ENCODE measurements at places on chromosomes 1 and 21.
A peak's percentile ranks its signal among the peaks of the same experiment; 100 is the strongest.

- DNase-seq: no peak
Observed at GRCh38 chr1:113536182-113536780, 146.0 kb downstream of the MAGI3 start.

- peak; percentile 99 for DNase-seq
Observed at GRCh38 chr1:155859234-155859829, at the start of gene SYT11. TSS of gene SYT11 (plus strand) at chr1:155859567. CDS start at chr1:155859762, 195 bp downstream.

DNA sequence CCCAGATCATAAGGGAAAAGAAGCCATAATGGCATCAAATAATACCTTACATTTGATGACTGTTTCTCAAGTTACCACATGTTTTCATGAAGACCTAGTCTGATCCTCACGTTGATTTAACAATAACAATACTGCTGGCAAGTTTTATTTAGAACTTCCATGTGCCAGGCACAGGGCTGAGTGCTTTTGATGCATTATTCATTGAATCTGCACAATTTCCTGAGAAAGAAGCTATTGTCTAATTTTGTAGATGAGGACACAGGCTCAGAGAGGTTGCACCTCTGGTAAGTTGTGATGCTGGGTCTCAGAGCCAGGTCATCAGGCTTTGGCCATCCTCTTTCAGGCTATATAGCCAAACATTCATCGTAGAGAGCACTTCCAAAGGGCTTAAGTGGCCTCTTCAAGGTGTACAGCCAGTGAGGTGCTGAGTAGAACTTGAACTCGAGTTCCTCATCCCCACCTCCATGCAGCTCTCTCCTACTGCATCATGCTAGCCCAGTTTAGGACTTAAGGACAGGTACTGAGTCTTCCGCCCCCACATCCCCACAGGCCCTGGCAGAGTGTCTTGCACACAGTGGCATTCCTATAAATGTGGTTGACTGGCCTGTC, 8.3 kb upstream of the PEF1 start:
- DNase-seq: no peak

DNA sequence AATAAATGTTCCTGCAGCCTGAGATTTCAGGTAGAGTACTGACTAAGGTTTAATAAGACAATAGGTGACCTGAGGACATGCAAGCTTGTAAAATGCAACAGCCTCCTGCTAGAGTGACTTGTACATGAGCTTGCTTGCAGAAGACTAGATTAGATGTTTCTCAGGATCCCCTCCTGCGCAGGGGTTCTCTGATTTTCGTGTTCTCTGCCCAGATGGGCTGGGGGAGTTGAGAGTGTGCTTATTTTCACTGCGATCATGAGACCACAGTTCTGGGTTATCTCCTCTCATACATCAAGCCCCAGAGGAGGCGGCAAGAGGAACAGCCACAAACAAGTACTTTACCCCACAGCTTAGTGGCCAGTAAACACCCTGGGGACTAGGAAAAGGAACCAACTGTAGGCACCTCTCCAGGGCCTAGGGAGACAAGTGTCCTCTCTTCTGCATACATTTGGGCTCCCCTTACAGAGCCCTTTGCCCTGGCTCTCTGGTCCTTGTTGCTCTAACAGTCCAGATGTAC, 8.0 kb downstream of the TMEM81 start:
- DNase-seq: no peak

GRCh38 chr1:227785094-227785804, 30.2 kb upstream of the PRSS38 start:
- no peak for DNase-seq

DNA sequence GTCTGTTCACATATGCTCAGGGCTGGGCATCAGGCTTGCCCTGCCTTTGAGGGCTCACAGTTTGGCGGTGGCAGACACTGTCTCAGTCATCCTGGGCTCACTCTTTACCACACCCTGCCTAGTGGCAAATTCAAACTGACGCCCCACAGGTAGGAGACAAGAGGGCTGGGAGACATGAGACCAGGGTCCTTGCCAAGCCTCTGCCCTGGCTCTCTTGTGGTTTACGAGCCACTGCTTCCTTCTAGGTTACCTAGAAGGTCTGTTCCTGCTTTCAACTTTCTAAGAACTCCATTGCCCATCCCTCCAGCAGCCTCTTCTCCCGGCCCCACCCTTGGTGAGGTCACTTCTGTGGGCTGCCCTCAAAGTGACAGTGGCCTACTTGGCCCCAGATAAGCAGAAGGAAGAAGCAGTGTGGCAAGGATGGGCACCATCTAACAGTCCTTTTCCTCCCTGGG, 10.5 kb downstream of the KIF21B start:
- DNase-seq: no peak

DNA sequence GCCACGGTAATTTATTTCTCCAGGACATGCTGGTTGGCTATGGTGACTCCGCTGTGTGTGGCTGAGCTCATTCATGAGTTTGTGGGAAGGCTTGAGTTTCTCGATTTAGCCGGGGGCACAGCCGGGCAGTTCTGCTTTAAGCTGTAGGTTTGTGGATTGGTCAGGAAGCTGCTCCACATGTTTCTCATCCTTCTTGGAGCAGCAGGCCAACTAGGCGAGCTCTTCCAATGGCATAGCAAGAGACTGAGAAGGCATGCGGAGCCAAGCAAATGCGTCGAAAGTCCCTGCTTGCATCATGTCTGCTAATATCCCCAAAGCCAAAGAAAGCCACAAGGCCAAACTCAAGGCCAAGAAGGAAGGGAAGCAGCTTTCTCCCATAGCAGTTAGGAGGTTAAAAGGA, 71.6 kb upstream of the GREM2 start:
- DNase-seq: no peak

GRCh38 chr1:117511273-117511672, 94.6 kb upstream of the TENT5C start:
- no peak for DNase-seq

DNA sequence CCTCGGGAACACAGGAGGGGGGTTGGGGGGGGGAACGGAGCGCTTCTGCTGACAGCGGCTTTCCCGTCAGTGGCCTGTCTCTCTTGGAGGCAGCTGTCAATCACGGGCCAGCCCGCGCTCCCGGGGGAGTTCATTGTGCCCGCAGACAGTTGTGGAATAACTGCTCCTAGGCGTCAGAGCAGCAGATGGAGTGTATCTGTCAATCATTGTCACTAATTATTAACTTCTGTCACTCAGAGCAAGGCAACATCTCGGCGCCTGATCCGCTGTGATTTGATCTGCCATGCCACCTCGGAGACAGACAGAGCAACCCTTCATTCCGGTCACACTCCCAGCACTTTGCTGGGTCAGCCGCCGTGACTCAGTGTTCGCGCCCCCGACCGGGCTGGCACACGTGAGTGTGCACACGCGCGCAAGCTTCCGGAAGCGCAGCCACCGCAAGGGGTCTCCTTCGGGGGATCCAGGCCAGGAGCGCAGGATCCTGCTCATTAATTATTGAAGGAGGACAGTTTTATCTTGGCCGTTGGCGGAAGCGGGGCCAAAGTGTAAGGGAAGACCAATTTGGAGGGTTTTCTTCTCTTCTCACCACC, 75.8 kb downstream of the RRAGC start:
- peak; percentile 38 for DNase-seq

DNA sequence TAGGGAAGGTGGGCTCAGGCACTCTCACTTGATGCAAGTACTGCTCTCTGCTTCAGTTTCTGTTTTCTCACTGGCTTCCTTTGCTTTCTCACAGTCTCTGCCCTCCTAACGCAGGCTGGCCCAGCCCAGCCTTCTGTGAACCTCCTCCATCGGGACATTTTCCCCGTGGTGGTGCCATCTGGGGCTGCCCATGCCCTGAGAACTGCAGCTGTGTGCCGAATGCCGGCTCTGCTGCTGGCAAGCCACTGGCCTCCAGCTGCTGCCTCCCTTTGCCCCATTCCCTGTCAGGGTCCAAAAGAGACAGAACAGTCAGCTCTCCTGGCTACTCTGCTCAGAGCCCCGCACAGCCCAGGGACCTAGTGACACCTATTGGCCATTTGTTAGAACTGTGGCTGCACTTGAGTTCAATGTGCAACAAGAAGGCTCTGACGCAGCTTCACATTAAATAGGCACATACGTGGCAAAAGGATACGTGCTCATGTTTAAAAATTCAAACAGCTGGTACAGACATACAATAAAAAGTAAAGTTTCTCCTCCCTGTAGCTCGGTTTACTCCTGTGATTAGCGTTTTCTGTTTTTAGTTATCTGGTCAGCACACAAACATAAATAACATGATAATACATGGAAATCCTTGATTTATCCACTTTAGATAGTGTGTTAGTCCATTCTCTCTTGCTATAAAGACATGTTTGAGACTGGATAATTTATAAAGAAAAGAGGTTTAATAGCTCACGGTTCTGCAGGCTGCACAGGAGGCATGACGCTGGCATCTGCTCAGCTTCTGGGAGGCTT, 46.6 kb downstream of the FCRL5 start:
- DNase-seq: peak; percentile 54

DNA sequence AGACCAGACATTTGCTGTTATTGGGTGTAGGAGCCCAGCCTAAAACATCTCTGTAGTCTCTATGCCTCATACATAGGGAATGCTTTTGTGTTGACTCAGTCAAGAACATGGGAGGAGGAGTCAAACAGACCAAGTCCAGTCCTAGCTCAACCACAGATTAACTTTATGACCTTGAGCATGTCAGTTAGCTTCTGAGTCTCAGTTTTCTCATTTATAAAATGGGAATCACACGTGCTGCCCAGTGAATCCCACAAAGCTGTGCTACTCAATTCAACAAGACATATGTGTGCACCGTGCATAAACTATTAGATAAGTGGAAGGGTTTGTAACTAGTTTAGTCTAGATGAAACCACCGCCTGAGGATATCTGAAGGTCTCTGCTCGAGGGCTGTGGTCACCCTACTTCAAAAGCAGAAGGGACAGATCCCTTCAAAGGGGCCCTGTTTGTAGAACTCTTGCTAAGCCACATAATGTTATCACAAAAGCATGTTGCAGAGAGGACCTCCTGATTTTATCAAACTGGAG, 109.5 kb upstream of the NFIA start:
- no peak for DNase-seq

- no peak for DNase-seq
Observed at GRCh38 chr1:58622571-58622970, 45.5 kb upstream of the TACSTD2 start.

GRCh38 chr1:93516164-93516563, 68.2 kb downstream of the FNBP1L start:
- no peak for DNase-seq

GRCh38 chr1:86914601-86914997, at the start of gene HS2ST1:
TSS of gene HS2ST1 (plus strand) at chr1:86914635.
- no peak for DNase-seq

GRCh38 chr1:11341901-11342552, 69.0 kb downstream of the UBIAD1 start:
- DNase-seq: no peak

- DNase-seq: no peak
Observed at GRCh38 chr1:216140730-216141524, 282.3 kb downstream of the USH2A start.
